ENCODE measurements at places on chromosomes 4 and X.
A peak's percentile ranks its signal among the peaks of the same experiment; 100 is the strongest.

DNA sequence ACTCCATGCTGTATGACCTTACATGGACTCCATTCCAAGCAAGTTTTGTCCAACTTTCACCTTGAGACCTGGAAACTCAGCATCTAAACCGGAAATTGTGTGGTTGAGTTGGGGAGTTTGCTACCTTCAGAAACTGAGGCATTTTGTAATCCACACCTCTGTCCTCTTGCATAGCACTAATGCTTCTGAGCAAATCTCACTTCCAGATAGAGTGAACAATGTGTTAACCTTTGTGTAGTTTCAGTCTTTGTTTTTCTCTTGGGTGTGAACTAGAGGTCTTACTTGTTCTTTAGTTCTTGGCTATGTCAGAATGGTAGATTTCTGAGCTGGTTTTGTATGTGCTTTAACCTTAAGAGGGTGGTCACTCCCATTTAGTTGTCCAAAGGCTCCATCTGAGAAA is 48.1 kb upstream of the TCEAL2 start:
- H3K4me1 ChIP-seq: no peaks in the 10 kb centered on the region
- H3K36me3 ChIP-seq: no peaks in the 10 kb centered on the region
- H3K27ac ChIP-seq: no peak overlapping the region
- no peaks in the 10 kb centered on the region for H3K27me3 ChIP-seq

DNA sequence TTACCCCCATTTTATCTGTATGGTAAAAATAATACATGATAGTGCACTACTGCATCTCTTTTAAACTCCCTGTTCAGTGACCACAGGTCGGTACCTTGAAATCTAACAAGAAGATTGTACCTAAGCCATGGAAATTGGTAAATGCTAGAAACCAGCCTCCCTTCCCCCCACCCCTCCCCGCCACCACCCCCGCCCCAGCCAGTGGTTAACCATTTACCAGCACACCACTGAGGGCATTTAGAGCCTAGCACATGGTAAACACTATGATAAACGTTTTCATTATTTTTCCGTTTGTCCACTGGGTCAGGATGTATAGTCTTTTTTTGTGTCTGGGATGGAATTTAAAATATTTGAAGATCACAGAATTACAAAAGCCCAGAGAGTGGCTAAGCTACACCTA is 703 bp upstream of the FTSJ1 start:
- peaks cover 15% of the 10 kb centered on the region for H3K36me3 ChIP-seq
- H3K4me3 ChIP-seq: peak overlapping the region; percentile 90
- H3K4me1 ChIP-seq: peaks cover 12% of the 10 kb centered on the region

GRCh38 chr4:167717495-167717894 is 374.8 kb upstream of the ANXA10 start:
- no peak overlapping the region for H3K27ac ChIP-seq
- H3K27me3 ChIP-seq: no peaks in the 10 kb centered on the region
- no peaks in the 10 kb centered on the region for H3K4me1 ChIP-seq
- no peaks in the 10 kb centered on the region for H3K36me3 ChIP-seq
- H3K4me3 ChIP-seq: no peak overlapping the region

- H3K27ac ChIP-seq: peak overlapping the region; percentile 95
- H3K4me3 ChIP-seq: no peak overlapping the region
- no peaks in the 10 kb centered on the region for H3K27me3 ChIP-seq
- peaks cover 13% of the 10 kb centered on the region for H3K36me3 ChIP-seq
- peaks cover 53% of the 10 kb centered on the region for H3K4me1 ChIP-seq
- no peak for DNase-seq
Measured at GRCh38 chr4:185304541-185304940, 91.2 kb downstream of the LRP2BP start.

GRCh38 chr4:76716020-76716419 is 181.9 kb downstream of the SOWAHB start:
- H3K27ac ChIP-seq: no peak overlapping the region
- H3K4me1 ChIP-seq: peaks cover 72% of the 10 kb centered on the region
- H3K36me3 ChIP-seq: peaks cover 38% of the 10 kb centered on the region
- H3K27me3 ChIP-seq: no peaks in the 10 kb centered on the region
- no peak overlapping the region for H3K4me3 ChIP-seq

DNA sequence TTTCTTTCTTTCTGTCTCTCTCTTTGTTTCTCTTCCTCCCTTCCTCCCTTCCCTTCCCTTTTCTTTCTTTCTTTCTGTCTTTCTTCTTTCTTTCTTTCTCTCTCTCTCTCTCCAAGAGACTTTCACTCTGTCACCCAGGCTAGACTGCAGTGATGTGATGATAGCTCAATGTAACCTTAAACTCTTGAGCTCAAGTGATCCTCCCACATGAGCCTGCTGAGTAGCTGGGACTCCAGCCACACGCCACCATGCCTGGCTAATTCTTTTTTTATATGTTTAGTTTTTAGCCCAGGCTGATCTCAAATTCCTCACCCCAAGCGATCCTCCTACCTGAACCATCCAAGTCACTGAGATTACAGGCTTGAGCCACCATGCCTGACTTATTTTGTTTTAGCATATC is 64.3 kb upstream of the EMCN start:
- no peak for DNase-seq
- no peak overlapping the region for H3K4me3 ChIP-seq
- no peaks in the 10 kb centered on the region for H3K36me3 ChIP-seq
- H3K4me1 ChIP-seq: no peaks in the 10 kb centered on the region
- H3K27me3 ChIP-seq: no peaks in the 10 kb centered on the region

GRCh38 chrX:37779857-37780256 is at the start of gene CYBB:
Gene CYBB, plus strand, starts transcription at chrX:37780059. Its CDS starts 19 bp downstream, at chrX:37780078.
- no peaks in the 10 kb centered on the region for H3K27me3 ChIP-seq
- no peak for DNase-seq
- no peaks in the 10 kb centered on the region for H3K36me3 ChIP-seq
- no peak within 1 kb of the TSS for H3K27ac ChIP-seq
- no peaks in the 10 kb centered on the region for H3K4me1 ChIP-seq

DNA sequence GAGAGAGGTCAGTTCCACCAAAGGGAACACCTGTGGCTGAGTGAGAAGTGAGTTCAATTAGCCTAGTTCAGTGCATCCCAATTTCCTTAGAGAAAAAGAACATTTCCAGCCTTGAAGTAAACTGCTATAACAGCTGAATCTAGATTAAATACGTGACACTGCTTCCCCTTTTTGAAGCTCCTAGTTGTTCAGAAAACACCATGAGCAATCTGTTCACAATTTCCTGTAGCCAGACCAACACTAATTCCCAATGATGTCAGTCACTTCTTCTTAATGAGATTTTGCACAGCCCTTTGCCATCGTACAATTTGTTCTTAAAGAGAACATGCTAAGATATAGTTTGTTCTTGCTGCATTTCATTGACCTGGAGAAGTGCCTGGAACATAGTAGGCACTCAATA is 144.6 kb upstream of the EDNRA start:
- H3K27me3 ChIP-seq: no peaks in the 10 kb centered on the region
- peaks cover 35% of the 10 kb centered on the region for H3K4me1 ChIP-seq
- DNase-seq: no peak
- no peak overlapping the region for H3K4me3 ChIP-seq

DNA sequence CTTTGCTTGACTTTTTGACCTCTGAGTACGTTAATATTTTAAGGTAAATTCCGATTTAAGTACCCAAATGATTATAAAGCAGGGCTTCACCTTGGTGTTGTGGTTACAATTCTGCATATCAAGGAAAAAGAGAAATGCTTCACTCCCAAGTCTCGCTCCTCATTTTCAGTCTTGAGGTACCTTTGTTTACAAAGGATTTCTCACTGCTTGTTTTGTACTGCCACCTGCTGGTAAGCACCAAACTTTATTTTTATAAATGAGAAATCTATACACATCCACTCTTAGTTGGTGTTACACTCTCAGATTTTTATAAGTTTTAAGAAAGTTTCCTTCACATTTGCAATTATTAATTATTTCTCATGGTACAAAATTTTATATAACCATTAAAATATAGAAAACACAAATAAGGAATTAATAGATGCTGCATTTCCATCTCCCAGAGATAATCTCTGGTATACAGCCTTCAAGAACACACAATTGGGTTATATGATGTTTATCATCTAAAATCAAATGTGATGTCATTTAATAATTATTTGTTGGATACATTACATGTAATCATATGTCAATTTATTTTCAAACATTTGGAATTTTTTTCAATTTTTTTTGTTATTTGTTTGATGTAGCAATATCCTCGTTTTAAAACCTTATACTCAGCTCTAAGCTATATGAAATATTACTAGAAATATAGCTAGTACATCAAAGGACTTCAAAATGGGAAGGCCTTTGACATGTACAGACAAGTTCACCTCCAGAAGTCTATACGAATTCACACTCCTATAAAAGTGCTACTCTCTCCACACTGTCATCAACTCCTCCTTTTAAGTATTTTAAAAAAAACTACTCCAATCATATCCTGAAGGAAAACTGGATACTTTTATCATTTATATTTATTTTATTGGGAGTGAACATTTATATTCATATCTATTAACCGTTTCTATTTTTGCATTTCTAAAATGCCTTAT is 179.9 kb downstream of the KCNIP4 start:
- peak; percentile 45 for DNase-seq
- peaks cover 19% of the 10 kb centered on the region for H3K4me1 ChIP-seq
- H3K27ac ChIP-seq: no peak overlapping the region
- H3K36me3 ChIP-seq: no peaks in the 10 kb centered on the region

DNA sequence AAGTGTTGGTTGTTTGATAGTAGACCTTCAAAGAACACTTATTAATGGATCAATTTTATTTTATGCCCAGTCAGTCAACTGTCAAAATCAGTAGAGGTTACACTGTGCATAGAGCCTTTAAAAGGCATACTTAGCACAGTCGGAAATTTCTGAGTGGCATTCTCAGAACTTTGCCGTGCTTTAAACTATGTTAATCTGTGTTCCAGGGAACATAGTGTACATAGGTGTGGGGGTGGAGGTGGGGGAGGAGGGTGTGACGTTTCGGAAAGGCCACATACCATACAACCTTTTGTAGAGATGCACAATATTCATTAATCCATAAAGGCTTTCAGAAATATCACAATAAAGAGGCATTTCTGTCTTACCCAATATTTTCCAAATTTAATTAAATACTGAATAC is 75.8 kb downstream of the RS1 start:
- H3K4me1 ChIP-seq: no peaks in the 10 kb centered on the region
- H3K27me3 ChIP-seq: no peaks in the 10 kb centered on the region
- H3K36me3 ChIP-seq: peaks cover 4% of the 10 kb centered on the region
- H3K27ac ChIP-seq: no peak overlapping the region

DNA sequence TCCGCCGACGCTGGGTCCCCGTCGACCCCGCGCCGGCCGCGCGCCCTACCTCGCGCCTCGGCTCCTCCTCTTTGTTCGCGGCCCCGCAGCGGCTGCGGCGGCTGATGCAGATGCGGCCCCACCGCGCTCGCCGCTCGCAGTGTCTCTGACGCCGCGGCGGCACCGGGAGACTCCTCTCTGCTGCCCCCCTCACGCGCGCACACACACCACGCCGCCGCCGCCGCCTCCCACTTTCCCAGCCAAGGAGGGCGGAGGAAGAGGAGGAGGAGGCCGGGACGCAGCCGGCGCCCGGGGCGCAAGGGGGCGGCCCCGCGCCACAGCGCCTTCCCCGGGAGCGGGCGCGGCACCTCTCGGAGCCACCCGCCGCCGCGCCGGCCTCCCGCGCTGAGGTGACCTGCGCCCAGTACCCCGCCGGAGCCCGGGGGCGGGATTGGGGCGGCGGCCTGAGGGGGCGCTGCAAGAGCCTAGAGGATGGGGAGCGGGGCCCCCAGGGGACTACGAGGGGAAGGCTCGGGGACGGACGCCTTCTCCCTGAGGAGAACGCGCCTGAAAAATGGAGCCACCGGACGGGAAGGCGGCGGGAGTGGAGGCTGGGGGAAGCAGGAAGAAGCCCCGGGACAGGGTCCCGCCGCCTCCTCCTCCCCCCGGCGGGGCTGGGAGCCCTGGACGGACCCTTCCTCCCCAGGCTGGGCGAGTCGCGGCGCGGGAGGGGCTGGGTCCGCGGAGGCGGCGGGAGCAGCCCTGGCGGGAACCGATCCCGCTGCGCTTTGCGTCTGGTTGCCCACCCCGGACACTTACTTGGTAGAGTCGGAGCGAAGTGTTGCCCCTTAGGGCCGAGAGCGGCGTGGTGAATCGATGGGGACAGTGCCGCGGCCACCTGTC is at the start of gene SH3RF1:
SH3RF1 (minus strand) TSS at position 147 of the 882 bp plus-strand sequence. CDS start 1,744 bp downstream, outside the sequence.
- DNase-seq: peak; percentile 87
- peaks cover 17% of the 10 kb centered on the region for H3K36me3 ChIP-seq
- H3K27me3 ChIP-seq: 0 out of 2 replicates have a peak, but pooled peaks cover 4% of the 10 kb centered on the region
- peaks cover 48% of the 10 kb centered on the region for H3K4me1 ChIP-seq
- peak within 1 kb of the TSS; percentile 90 for H3K27ac ChIP-seq

DNA sequence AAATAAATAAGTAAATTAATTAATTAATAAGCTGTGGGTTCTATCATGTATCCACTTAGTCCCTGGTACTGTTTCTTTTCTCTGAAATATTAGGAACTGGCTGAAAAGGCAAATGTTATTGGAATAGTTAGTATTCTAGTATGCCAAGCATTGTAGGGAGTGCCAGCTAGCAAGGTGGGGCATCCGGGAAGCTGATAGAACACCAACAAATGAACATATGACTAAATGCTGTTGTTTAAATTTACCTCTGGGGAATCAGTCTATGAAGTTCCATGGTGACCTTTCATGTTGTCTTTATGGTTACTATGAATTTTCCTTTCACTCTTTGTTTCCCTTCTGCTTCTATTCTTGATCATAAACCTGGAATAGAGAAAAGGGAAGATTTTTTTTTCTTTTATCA is 32.7 kb downstream of the NUDT6 start:
- H3K4me3 ChIP-seq: peak overlapping the region; percentile 49
- peaks cover 64% of the 10 kb centered on the region for H3K36me3 ChIP-seq
- H3K4me1 ChIP-seq: peaks cover 68% of the 10 kb centered on the region
- H3K27ac ChIP-seq: peak overlapping the region; percentile 80

DNA sequence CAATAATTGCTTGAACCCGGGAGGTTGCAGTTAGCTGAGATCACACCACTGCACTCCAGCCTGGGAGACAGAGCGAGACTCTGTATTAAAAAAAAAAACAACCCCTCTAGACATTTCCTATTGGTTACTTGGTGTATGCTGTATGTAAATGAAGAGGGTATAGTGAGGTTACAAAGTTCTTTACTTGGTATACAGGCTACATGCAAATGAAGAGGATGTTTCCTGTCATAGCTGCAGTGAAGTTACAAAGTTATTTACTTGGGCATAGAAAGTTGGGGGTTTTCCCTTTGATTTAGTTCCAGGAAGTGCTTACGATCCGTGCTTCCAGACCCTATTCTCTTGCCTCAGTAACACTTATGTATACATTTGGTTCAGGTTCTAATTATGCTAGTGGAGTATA is 38.4 kb upstream of the CLNK start:
- H3K36me3 ChIP-seq: no peaks in the 10 kb centered on the region
- no peaks in the 10 kb centered on the region for H3K4me1 ChIP-seq
- no peak overlapping the region for H3K27ac ChIP-seq
- H3K27me3 ChIP-seq: peaks cover 12% of the 10 kb centered on the region
- no peak for DNase-seq
- H3K4me3 ChIP-seq: no peak overlapping the region

- H3K4me1 ChIP-seq: no peaks in the 10 kb centered on the region
- no peak overlapping the region for H3K27ac ChIP-seq
- no peaks in the 10 kb centered on the region for H3K27me3 ChIP-seq
- H3K36me3 ChIP-seq: no peaks in the 10 kb centered on the region
Measured at GRCh38 chr4:30962939-30963338, 242.8 kb downstream of the PCDH7 start.

GRCh38 chr4:177579649-177580048 is 137.4 kb upstream of the AGA start:
- H3K27ac ChIP-seq: no peak overlapping the region
- DNase-seq: no peak
- peaks cover 24% of the 10 kb centered on the region for H3K4me1 ChIP-seq
- no peaks in the 10 kb centered on the region for H3K36me3 ChIP-seq
- H3K27me3 ChIP-seq: no peaks in the 10 kb centered on the region
- no peak overlapping the region for H3K4me3 ChIP-seq

Data from HFFc6 (cell line).